Stimulated activated CD8-positive, alpha-beta memory T cell treated with anti-CD3 and anti-CD28 coated beads, Interleukin-4, amount 100 ng/mL, for 1 hour (primary cell): ENCODE measurements at places on chromosomes 7 and 10.
A peak's percentile ranks its signal among the peaks of the same experiment; 100 is the strongest.

GRCh38 chr7:978049-978346 is 2.6 kb upstream of the COX19 start:
- DNase-seq: no peak

- DNase-seq: no peak
Observed at GRCh38 chr7:44264221-44264931, 61.0 kb downstream of the CAMK2B start.

DNA sequence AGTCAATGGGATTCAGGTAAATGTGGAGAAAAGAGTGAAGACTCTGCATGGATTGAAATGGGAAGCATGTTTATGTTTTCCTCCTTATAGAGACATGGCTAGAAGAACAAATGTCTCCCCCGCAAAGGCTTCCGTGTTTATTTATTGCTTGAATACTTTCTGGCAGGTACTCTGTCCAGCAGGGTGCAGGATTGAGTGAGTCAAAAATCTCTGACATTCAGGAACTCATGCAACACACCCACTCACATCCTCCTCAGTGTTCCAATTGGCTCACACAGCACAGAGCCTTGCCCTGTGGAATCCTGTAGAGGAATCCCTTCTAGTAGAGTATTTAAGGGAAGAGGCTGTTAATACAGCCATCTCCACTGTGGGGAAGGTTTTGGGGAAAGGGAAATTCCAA is 290.3 kb upstream of the VWC2 start:
- no peak for DNase-seq

DNA sequence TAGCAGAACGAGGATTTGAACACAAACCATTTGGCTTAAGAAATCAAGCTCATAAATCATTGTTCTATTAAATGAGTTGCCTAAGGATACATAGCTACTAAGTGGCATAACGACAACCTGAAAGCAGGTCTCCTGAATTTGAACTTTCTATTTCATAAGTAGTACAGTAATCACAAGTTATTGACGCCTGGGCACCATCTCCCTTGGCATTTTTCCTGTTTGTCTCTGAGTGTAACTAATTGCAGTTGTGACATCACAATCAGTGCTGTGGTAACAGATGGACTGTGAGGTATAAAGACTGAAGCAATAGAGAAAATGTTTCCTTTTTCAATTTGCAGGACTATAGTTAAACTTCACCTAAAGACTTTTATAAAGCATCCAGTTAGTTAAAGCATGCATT is 6.4 kb upstream of the CSTF2T start:
- no peak for DNase-seq

GRCh38 chr10:58318346-58318745 is 16.5 kb upstream of the UBE2D1 start:
- no peak for DNase-seq

DNA sequence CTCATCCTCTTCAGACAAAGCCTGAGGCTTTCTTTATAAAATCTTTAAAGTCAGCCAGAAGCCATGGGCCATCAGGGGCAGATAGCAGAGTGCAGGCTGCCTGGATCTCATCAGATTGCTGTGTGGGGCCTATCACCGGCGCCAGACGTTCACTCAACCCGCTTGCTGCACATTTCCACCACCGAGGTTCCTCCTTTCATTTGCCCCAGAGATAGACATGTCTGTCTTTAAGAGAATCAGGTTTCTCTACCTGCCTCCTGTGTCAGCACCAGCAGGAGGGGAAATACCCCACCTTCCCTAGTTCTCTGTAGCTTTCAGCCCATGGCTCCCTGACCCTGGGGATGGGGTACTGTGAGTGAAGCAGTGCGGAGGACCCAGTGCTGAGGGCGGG is 22.0 kb downstream of the SLC18A2 start:
- DNase-seq: no peak

GRCh38 chr7:91320366-91321078 is 56.3 kb downstream of the FZD1 start:
- no peak for DNase-seq

GRCh38 chr7:134083766-134084487 is 43.2 kb upstream of the LRGUK start:
- DNase-seq: no peak

GRCh38 chr10:119342335-119342734 is 135.0 kb downstream of the GRK5 start:
- no peak for DNase-seq

GRCh38 chr7:156993021-156993924 is 17.2 kb downstream of the MNX1 start:
- DNase-seq: no peak

DNA sequence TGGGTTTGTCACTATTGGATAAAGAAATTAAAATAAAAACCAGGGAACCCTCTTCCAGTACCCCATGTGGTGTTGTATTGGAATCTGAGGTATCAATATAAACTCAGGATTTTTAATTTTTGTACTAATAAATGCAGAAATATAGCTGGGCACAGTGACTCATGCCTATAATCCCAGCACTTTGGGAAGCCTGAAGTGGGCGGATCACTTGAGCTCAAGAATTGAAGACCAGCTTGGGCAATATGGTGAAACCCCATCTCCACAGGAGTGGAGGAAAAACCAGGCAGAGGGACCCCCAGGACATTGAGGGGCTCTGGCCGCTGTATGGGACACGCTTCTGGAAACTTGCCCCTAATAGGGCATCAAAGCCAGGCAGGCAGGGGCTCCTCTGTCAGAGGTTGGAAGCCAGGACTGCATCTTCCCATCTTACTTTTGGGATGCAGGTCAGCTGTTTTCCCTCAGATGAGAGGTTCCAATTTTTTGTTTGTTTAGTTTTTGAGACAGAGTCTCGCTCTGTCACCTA is 11.1 kb downstream of the ADIRF start:
- no peak for DNase-seq

GRCh38 chr7:69110450-69111050 is 487.7 kb upstream of the AUTS2 start:
- no peak for DNase-seq

DNA sequence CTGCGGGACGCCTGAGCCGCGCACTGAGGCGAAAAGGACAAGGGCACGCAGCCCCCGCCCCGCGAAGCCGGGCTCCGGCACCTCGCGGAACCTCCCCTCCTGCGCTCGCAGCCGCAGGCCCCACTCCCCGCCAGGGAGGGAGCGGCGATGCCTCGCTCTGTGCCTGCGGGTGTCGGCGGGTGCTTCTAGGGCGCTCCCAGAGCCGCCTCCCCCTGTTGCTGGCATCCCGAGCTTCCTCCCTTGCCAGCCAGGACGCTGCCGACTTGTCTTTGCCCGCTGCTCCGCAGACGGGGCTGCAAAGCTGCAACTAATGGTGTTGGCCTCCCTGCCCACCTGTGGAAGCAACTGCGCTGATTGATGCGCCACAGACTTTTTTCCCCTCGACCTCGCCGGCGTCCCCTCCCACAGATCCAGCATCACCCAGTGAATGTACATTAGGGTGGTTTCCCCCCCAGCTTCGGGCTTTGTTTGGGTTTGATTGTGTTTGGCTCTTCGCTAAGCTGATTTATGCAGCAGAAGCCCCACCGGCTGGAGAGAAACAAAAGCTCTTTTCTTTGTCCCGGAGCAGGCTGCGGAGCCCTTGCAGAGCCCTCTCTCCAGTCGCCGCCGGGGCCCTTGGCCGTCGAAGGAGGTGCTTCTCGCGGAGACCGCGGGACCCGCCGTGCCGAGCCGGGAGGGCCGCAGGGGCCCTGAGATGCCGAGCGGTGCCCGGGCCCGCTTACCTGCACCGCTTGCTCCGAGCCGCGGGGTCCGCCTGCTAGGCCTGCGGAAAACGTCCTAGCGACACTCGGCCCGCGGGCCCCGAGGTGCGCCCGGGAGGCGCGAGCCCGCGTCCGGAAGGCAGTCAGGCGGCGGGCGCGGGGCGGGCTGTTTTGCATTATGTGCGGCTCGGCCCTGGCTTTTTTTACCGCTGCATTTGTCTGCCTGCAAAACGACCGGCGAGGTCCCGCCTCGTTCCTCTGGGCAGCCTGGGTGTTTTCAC is 519 bp downstream of the ITGB8 start:
- DNase-seq: no peak

GRCh38 chr10:1609648-1609970 is 127.7 kb downstream of the ADARB2 start:
- DNase-seq: no peak

- DNase-seq: no peak
Observed at GRCh38 chr7:121501566-121501965, 105.5 kb upstream of the FAM3C start.

GRCh38 chr7:16223963-16224707 is 197.2 kb downstream of the CRPPA start:
- peak; percentile 9 for DNase-seq

DNA sequence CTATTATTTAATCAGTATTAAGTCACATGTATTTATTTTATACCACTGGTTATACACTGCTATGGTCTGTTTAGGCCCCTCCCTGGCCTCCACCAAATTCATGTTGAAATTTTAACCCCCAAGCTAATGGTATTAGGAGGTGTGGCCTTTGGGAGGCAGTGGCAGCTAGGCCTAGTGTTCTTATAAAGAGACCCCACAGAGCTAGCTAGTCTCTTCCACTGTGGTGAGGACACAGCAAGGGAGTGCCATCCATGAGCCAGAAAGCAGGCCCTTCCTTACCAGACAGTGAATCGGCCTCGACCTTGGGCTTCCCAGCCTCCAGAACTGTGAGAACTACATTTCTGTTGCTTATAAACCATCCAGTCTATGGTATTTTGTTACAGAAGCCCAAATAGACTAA is 28.7 kb downstream of the RBM48 start:
- no peak for DNase-seq

DNA sequence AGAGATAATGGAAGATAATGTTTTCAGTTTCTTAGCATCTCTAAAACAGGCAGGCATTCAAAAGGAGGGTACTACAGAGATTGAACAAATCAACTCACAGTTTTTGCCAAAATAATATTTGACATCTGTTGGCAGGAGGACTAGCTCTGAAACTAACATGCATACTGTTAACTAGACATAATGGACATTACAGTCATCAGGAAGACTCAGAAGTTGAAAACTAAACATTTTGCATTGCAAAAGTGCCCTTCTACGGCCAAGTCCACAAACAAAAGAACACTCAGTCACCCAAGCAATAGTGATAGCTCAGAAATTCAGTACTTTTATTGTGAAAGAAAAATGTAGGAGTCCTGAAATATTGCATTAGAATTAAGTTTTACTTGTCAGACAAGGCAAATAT is 399.0 kb downstream of the HGF start:
- no peak for DNase-seq

GRCh38 chr10:34320265-34320664 is 494.8 kb downstream of the PARD3 start:
- no peak for DNase-seq

DNA sequence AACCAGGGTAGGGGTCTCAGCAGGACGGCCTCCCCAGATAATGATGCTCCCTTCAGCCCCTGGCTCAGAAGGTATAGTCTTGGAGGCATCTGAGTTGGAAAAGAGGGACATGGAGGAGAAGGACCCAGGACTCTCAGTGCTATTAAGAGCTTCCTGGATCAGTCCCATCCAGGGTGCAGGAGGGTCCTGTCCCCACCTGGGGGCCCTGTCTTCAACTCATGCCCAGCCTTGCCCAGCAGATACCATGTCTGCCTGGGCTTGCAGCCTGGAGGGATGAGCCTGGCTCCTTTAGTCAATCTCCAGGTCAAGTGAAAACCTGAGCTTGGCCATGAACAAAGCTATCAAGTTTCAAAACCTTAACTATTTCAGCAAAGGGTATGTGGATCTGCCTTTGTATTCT is 67.6 kb downstream of the PRTFDC1 start:
- no peak for DNase-seq

GRCh38 chr7:119395024-119395423 is 878.0 kb upstream of the KCND2 start:
- no peak for DNase-seq

- DNase-seq: no peak
Observed at GRCh38 chr10:62506371-62506770, 132.2 kb downstream of the ZNF365 start.

- DNase-seq: no peak
Observed at GRCh38 chr10:96910488-96911395, 78.6 kb downstream of the LCOR start.
